ENCODE measurements at places on chromosomes 7 and 10.

DNA sequence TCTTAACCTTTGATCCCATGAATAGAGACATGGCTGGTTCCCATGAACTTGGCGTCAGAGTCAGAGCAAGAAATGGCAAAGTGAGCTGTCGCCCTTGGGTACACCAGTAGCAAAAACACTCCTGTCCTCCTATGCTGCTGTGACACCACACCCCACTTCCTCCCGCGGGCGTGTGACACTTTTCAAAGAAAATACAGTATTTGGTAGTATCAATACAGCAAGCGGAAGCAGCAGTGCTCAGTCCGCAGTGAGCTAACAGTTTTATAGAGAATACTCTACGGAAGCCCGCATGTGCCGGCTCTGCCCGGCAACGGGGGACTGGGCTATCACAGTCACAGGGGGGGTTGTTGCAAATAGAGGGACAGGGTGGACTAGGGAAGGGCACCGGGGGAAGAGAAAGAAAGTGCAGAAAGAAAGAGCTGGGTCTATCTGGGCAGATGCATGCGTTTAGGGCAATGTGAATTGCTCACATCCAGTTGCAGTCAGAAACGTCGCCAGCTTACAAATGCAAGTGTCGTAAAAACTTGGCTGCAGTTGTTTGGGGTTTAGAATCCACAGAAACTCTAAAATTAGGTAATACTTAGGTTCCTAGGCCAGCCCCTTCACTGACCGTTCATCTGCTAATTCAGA, 49.8 kb downstream of the PRKCQ start:
- no peak for DNase-seq

- no peak for DNase-seq
Measured at GRCh38 chr10:72081210-72081609, 7.1 kb downstream of the SPOCK2 start.

- no peak for DNase-seq
Measured at GRCh38 chr10:78875331-78875877, 193.4 kb upstream of the ZMIZ1 start.

- no peak for DNase-seq
Measured at GRCh38 chr7:120760851-120761250, 97.1 kb downstream of the TSPAN12 start.

GRCh38 chr10:122709971-122710370, 10.3 kb upstream of the C10orf120 start:
- DNase-seq: no peak

DNA sequence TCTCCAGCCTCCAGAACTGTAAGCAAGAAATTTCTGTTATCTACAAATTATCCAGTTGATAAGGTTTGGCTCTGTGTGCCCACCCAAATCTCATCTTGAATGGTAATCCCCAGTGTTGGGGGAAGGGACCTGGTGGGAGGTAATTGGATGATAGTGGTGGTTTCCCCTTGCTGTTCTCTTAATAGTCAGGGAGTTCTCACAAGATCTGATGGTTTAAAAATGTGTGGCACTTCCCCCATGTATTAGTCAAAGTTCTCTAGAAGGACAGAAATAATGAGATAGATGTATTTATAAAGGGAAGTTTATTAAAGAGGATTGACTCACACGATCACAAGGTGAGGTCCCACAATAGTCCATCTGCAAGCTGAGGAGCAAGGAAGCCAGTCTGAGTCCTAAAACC, 56.2 kb upstream of the APBB1IP start:
- DNase-seq: no peak

DNA sequence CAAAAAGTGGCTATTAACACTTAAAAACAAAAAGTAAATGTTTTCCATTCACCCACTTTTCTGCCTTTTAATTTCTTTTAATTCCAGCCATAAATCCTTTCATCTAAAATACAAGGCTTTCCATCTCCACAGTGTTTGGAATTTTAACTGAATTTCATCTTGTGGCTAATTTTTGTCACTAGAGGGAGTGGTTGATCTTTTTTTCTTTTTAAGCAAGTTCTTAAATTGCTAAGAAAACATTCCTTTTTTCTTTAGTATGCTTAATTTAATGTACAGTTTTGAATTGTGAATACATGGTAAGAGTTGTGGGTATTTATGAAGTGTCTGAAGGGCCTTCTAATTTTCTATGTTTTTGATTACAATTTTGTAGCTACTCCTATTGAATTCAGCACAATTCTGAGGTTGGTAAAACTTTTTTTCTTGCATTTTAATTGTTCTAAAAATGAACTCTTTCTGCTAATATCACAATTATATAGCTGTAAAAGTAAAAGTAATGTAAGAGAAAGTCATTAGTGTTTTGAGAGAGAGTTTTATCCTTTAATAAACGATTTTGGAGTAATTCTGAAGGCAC, 54.9 kb upstream of the ANK3 start:
- peak; percentile 3 for DNase-seq

GRCh38 chr10:17214971-17215781, 12.9 kb upstream of the VIM start:
- no peak for DNase-seq

DNA sequence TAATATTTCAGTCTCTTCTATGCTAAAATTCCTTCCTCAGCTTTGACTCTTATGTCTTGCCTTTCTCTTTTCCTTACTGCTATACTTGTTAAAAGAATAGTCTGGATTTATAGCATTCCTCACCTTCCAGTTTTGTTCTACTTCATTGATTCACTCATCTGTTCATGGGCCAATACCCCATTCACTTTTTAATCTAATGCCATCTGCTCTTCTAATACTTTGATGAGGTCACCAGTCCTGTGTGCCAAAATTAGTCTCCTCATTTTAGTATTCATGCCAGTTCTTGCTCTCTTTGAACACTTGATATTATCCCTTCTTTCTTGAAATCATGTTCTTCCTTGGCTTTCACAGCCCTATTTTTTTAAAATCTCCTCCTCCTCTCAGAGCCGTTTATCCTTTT, 19.3 kb downstream of the STK17A start:
- no peak for DNase-seq

GRCh38 chr10:2097937-2098336, 360.6 kb upstream of the ADARB2 start:
- DNase-seq: no peak

GRCh38 chr10:91907033-91907594, 2.2 kb downstream of the FGFBP3 start:
- DNase-seq: no peak

DNA sequence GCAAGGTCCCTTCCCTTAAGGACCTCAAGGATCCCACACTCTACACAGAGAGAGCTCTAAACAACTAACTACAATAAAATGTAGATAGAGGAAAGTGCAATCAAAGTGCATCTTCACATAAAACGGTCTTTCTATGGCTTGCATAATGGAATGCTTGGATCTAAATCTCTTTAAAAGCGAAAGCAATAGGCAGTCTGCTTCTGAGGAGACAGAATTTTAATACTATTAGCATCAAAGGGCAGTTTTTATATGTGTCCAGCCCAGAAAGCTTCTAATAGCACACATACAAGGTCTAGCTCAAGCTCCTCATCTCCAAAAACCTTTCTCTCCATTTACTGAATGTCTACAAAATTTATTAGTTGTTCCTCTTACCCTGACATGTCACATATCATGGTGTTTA, 101.5 kb upstream of the C1GALT1 start:
- DNase-seq: no peak

DNA sequence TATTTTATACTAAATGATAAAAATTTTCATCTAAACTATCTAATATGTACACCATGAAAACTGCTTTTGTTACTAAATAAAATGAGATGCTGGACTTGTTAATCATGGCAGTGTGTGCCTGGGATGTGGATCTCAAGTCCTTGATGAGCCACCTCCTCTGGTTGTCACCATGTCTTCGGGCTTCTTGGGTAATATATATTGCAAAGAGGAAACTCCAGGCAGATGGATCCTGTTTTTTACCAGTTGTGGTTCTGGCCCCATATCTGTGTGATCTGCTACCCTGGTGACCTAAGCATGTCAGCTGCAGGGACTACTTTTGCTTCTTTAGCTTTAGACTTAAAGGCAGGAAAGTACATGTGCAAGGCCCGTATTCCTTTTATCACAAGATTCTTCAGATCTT, 46.2 kb downstream of the TMEM60 start:
- no peak for DNase-seq

DNA sequence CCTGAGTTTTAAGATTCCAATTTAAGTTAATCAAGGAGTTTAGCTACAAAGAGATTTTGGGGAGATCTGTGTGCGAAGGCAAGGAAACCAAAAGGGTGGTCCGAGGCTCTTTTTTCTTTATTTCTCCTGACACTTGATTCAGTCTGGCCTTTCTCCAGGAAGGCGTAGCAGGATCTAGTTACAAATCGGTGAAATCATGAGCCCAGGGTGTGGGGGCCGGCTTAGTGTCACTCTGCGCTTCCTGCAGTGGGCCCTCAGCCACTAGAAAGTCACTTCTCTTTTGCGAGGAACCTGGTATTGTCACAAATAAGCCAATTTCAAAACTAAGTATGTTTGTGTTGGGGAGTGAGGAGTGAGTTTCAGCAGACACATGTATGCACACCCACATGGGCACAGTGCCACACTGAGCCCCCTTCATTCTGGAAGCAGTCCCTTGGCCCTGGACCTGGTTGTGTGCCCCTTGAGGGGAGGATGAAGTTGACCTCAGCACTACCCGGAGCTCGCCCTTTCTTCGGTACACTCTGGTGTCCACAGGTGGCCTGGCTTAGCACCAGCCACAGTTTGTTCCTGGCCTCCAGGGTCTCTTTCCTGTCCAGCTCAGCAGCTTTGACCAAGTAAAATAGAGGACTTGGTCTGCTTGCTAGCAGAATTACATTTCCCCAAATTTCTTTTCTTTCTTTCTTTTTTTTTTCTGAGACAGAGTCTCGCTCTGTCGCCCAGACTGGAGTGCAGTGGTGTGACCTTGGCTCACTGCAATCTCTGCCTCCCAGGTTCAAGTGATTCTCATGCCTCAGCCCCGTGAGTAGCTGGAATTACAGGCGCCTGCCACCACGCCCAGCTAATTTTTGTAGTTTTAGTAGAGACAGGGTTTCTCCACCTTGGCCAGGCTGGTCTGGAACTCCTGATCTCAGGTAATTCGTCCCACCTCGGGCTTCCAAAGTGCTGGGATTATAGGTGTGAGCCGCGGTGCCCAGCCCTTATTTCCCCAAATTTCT, 84.0 kb upstream of the BTBD16 start:
- DNase-seq: peak; percentile 29

GRCh38 chr7:11675163-11675562, 156.8 kb downstream of the THSD7A start:
- no peak for DNase-seq

DNA sequence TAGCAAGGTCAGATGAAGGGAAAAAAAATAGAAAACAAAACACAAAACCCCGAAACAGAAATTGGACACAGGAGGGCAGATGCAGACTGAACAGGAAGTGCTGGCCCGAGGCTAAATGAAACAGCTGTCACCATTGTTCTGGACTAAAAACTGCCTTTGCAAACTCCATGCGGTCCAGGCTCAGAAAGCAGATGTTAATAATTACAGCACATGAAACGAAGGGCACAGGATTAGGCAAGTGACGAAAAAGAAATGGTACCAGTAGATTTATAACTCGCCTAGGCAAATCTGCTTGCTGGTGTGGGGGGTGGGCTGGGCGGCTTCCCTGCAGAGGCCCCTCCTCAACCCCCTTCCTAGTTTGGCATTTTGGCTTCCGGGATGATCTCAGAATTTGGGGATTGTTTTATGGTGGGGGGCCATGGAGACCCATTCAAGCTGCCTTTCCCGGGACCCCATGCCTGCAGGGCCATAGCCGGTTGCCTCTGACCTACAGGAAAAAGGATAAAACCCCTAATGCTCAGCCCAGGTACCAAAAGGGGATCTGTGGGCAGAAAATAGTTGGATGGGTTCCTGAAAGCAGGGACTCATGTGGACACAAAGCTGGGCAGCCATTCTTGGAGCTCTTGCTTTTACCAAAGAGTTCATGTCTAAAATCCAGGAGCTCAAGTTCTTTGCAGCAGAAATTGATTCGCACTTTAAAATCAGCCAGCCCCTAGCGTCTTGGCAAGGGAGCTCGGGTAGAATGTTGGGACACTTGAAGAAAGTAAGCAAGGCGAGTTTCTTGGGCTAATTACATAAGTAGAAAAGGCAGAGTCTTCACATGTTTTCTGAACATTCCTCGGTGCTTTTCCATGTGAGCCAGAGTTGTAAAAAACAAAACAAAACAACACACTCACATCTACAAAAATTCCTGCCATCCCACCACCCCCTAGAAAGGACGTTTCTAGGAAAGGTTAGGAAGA, 39.0 kb upstream of the EMX2 start:
- DNase-seq: no peak

- no peak for DNase-seq
Measured at GRCh38 chr10:44016589-44017482, 368.1 kb downstream of the CXCL12 start.

GRCh38 chr7:31991846-31992245, 78.4 kb downstream of the PDE1C start:
- DNase-seq: no peak

GRCh38 chr10:112082120-112082519, 101.4 kb downstream of the GPAM start:
- no peak for DNase-seq

GRCh38 chr10:1142596-1142995, 86.4 kb downstream of the WDR37 start:
- DNase-seq: no peak

DNA sequence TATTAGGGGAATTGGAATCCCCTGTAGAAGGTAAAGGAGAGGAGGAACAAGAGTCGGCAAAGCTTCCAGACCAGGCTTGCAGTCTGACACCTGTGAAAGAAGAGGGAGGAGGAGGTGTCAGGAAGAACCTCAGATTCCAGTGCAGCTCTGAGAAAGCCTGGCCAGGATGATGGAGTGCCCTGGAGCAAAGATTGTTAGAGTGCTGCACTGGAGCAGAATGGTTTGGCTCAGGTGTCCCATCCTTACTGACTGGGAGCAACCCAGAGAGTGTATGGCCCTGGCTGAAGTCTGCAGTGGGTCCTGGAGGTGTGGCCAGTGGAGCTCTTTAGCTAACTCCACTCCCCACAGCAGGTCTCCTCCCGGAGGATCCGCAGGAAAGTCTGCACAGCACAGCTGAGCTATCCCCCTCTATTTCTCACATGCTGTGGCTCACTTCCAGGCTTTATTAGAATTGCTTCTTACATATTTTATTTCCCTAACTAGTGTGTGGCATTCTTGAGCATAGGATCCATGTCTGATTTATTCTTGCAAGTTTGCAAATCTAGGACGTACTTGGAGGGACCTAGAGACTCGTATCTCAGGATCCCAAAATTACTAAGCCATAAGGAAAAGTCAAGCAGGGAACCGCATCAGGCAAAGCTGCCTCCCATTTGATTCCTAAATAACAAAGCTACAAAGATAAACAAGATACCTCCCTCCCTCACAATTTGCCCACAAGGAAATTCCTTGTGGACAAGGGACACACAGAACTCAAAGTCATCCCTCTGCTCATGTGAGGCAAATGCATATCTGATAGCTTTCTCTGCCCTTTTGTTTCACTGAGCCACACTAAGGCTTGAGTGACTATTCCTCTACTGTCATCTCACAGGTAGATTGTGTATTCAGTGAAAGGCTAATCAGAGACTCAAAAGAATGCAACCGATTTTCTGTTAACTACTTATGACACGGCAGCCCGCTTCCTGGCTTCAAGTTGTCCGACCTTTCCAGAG, 58.8 kb downstream of the VIM start:
- DNase-seq: no peak

- peak; percentile 66 for DNase-seq
Measured at GRCh38 chr7:44189286-44189992, at the start of gene GCK. Gene GCK, minus strand, starts transcription at chr7:44189439. Its CDS starts 486 bp downstream, at chr7:44188953.
